ENCODE measurements at places on chromosomes 7 and 10.

DNA sequence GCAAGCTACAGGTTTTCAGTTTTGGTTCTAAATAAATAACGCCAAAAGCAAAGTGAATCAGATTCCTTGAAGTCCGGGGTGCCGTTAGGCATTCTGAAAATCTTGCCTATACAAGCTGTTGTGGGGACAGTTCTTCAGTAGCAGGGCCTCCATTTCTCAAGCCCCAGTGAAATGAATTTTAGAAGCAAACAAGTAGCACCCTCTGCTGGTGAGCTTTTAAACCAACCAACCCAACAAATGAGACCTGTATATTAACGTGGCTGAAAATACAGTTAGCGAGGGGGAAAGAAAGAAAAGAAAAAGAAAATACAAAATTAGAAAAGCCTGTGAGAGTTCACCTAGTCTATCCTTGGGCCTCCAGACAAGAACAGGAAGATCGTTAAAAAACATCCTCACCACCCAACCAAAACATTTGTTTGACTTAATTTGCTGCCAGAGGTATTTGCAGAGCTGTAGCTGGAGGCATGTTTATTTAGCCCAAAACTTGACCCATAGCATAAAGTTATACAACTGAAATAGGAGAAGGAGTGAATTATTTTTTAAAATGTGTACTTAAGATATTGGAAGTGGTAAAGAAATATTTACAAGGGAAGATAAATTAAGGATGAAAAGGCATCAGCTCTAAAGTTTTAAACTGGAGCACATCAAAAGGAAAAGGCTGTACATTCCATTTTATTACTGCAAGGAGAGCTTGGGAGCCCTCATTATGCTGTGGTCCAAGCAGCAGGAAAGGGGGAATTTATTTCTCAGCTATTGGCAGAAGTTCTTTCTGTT, 98.9 kb downstream of the DYNC1I1 start:
- no peak for DNase-seq

GRCh38 chr7:140214075-140214684, 37.4 kb upstream of the KDM7A start:
- DNase-seq = no peak

DNA sequence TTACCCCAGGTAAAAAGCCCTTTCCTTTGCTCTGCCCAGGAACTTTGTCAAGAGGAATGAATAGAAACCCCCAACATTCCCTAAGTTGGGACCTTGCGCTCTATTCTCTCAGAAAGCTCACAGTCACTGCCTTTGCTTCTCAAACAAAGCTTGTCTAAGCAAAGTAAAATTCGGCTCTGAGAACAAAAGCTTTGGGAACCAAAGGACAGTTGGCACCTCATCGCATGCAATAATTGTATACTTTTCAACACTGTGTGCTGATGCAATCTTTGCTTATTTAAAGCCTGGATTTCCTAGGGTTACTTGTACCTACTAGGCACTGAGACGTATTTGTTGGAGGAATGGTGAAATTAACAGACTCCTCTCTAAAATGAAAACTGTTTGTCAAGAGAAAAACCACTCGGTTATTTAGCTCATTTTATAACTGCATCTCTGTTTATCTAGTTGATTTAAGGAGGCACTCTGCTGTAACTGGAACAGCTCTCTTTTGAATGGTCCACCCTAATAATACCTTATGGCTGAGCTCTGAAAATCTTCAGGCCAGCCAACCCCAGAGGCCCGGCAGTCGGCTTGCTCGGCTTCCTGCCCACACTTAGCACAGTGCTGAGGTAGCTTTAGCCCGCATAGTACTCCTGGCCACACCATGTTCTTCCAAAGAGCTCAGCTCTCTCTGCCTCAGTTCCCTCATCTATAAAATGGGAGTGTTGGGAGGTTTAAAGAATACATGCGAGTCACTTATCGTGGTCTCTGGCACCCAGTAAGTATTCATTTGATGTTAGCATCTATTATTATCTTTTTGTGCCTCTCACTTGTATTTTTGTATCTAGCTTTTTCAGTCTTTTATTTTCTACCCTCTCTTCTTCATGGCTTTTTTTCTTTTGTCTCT, 80.2 kb upstream of the PRR15 start:
- no peak for DNase-seq

GRCh38 chr10:75399461-75400162, 2.0 kb downstream of the ZNF503 start:
- DNase-seq = no peak

DNA sequence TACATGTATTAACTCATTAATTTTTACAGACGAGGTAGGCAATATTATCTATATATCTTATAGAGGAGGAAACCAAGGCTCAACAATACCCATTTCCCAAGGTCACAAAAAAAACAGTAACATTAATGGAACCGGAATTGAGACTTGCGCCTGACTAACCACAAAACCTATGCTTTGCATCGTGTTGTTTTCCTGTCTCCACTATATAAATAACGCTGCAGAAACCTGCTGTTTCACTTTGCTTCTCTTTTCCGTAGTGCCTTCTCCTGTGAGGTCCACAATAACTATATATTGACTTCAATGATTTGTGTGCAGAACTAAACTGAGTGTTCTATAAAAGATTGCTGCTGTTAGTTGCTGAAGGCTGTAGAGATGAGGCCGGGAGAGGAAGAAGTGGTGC, 97.7 kb upstream of the RPA3 start:
- no peak for DNase-seq
